Pons (tissue), 1 donor: ENCODE measurements at places on chromosomes 7 and 10.
A peak's percentile ranks its signal among the peaks of the same experiment; 100 is the strongest.

GRCh38 chr7:76364198-76364584 is 5.4 kb upstream of the YWHAG start:
- no peak for DNase-seq

DNA sequence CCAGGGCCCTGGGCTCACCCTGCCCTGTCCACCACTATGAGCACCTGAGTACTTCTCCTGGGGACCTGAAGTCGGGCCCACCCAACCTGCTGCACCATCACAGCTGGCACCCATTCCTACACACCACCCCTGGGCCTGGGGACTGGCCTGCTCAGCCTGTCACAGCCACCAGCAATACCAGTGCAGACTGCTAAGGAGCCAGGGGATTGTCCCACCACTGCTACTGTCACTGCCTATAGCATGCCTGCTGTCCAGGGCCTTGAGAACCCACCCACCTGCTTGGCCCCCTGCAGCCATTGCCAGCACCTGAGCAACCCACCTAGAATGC is 624.8 kb upstream of the FOXK1 start:
- no peak for DNase-seq

- no peak for DNase-seq
These were observed 6.9 kb downstream of the CCL24 start for GRCh38 chr7:75806560-75807307.

- DNase-seq: no peak
These were observed 14.6 kb downstream of the LHPP start for GRCh38 chr10:124476043-124476725.

DNA sequence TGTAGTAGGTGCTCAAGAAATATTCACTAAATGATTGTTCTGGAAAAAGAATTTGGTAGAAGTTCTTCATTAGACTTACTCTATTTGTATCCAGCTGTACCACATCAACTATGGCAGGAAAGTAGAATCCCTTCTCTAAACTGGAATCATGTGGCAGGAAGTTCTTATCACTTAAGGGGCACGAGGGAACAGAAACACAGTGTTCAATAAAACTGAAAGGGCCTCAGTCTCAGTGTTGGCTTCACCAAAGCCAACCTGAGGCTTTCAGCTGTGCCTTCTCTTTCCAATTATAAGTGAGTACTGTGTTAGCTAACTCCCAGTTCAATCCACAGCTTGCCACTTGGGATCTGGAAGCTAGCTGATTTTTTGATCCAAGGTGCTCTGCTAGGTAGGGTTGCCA is 257.6 kb upstream of the LRGUK start:
- DNase-seq: no peak

DNA sequence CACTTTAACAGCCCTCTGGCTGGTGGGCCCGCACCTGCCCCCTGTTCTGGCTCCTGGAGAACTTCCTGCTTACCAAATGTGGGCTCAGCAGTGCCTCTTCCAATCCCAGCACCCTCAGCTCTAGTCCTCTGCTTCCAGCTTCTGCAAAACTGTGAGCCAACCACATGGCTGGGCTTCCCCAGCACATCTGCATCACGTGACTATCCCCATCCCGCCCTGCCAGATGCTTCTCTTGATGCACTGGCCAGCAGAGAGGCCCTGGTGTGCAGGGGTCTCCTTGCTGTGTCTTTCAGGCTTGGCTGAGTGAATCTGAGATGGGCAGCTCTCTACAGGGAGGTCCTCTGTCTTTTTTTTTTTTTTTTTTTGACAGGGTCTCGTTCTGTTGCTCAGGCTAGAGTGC is 43.8 kb upstream of the DMBT1 start:
- no peak for DNase-seq

DNA sequence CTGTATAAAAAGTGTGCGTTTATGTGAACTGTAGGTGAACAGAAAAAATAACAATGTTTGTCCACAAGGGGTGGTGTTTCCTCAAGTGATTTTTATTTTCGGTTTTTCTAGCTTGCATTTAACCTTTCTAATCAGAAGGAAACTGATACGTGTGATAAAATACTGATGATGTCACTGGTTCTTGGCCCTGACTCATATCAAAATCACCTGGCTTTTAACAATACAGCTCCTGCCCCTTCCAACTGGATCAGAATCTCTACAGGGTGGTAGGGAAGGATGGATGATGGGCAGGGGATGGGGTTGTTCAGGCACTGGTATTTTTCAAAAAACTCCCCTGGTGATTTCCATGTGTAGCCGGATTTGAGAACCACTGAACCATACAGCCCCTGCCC is 10.9 kb downstream of the NPFFR1 start:
- DNase-seq: peak; percentile 42

- no peak for DNase-seq
These were observed 284.3 kb upstream of the KAT6B start for GRCh38 chr10:74542077-74542476.

DNA sequence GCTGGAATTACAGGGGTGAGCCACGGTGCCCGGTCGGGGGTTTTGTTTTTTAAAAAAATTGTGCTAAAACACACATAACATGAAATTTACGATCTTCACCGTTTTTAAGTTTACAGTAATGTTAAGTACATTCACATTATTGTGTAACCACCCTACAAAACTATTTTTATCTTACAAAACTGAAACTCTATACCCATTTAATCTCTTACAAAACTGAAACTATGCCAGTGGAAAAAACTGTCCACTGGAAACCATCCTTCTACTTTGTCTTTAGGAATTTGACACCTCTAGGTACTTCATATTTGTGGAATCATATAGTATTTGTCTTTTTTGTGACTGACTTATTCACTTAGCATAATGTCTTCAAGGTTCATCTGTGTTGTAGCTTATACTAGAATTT is 1.0 kb upstream of the PSMC2 start:
- no peak for DNase-seq

DNA sequence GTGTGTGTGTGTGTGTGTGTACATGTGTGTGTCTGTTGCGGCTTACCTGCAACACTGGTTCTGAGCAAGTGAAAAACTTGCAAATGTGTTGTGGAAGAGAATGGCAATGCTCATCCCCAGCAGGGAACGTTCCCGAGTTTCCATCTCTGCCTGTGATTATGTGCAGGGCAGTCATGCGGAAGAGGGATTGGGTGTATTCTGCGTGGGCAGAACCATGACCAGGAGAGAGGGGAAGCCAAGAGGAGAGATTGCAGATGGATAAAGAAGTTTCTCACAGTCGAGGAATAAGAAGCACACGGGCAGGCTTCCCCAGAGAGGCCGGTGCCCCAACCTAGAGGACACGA is 99.9 kb downstream of the CTBP2 start:
- no peak for DNase-seq

DNA sequence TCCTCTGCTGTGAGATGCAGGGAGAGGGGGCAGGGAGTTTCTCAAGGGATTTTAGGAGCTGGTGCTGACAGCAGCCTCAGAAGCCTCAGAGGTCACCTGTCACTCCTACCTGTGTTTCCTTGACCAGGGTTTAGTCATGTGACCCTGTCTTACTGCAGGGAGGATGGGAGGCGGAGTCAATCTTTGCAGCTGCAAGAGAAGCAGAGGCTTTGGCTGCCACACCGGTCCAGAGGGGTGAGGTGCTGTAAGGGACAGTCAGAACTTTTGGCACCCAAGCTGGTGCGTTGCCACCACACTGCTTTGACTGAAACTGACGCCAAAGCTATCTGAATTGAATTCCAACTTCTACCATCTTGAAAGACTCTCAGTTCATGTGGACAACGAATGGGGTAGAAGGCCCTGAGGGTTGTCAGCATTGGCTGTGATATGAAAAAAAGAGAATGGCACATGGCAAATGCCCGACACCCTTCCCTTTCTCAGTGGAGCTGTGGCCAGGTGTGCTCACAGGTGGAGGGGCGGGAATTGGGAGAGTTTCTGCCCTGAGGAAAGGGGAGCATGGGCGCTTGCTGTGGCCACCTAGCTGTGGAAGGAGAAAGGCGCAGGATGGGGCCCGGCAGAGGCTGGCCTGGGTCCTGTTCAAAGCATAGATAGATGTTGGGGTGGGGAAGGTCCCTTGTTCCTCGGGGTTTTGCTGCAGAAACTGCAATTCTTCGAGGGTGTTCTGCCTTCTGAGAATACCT is 69.3 kb downstream of the ARHGAP22 start:
- no peak for DNase-seq

DNA sequence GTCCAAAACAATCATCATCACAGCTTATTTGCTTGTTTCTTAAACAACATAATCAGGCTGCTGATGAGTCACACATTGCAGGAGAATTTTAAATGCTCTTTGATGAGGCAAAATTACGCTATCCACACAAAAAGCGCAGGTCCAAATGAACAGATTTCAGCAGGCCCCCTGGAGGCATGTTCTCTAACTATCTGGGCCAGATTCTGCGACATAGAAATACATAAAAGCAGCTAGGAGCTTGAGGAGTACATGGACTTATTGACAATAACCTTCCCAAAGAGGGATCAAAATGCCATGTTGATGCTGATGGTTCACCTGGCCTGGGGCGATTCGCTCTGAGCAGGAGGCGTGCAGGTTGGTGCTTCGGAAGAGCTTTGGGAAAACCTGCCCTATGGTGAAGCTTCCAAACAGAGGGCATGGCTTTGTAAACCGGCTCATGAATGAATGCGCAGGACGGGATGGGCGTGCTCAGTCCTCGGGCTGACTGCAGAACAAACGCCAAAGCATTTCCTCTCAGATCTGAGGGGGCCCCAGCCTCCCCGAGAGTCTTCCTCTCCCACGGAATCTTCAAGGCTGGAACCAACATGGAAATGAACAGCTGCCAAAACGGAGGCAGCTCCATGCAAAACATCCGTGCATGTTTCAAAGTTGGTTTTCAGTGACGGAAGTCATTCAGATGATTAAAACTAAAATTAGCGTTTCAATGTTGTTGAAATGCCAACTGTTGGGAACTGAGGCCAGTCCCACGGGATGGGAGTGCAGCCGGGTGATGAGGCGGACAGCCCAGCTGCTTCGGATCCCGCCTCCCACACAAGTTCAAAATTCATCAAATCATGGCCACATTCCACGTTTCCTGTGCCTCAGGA is 179.6 kb downstream of the TCERG1L start:
- no peak for DNase-seq

GRCh38 chr10:105969884-105970377 is 1194.6 kb downstream of the SORCS1 start:
- no peak for DNase-seq

- no peak for DNase-seq
These were observed 5.9 kb downstream of the STAM start for GRCh38 chr10:17649836-17650235.

DNA sequence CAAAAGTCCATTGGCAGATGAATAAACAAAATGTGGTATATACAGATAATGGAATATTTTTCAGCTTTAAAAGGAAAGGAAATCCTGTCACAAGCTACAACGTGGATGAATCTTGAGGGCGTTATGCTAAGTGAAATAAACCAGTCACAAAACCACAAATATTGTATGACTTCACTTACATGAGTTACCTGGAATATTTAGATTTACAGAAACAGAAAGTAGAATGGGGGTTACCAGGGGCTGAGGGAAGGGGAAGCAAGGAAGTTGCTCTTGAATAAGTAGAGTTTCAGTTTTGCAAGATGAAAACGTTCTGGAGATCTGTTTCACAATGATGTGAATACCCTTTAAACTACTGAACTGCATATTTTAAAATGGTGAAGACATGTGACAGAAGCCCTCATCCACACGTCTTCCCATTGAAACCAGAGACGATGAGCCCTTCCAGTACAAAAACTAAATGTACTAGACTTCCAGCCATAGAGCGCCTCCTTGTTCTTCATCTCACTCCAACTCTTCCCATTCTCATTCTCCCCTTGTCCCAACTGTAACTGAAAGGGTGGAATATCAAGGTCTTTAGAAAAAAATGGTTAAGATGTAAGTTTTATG is 62.4 kb downstream of the MICU1 start:
- no peak for DNase-seq

DNA sequence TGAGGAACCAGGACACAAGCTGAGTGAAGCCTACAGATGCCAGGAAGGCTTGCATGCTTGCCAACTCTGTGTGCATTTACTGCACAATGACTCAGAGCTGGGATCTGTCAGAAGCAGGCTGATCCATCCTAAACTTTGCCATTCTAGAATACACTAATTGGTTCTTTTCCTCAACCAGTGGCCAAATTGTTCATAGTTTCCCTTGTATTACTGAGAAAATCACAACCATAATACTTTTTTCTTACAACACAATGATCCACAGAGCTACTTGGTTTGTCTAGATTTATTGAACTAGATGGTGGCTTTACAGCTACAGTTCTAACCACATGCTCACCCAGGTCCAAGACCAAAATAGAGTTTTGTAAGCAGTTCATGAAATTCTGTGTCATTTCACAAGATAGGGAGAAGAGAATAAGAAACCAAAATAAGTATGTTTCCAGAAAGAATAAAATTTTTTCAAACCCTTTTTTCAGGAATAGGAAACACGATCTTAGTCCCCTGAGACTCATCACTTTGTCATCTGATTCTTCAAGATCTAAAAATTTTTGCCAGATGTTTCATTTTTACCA is 21.0 kb upstream of the LRRC17 start:
- DNase-seq: peak; percentile 37

DNA sequence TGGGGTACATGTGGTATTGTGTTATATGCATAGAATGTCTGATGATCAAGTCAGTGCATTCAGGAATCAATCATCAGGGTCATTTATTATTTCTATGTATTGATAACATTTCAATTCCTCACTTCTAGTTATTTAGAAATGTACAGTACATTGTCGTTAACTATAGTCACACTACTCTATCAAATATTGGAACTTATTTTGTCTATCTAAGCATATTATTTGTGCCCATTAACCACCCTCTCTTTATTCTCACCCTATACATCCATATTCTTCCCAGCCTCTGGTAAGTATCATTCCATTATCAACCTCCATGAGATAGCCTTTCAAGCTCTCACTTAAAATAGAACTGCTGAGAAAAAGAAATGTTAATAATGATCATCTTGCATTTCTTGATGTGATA is 596.5 kb upstream of the POT1 start:
- no peak for DNase-seq

- no peak for DNase-seq
These were observed 333.0 kb upstream of the TPK1 start for GRCh38 chr7:145168879-145169278.

GRCh38 chr7:12323415-12323814 is 80.2 kb downstream of the VWDE start:
- no peak for DNase-seq

DNA sequence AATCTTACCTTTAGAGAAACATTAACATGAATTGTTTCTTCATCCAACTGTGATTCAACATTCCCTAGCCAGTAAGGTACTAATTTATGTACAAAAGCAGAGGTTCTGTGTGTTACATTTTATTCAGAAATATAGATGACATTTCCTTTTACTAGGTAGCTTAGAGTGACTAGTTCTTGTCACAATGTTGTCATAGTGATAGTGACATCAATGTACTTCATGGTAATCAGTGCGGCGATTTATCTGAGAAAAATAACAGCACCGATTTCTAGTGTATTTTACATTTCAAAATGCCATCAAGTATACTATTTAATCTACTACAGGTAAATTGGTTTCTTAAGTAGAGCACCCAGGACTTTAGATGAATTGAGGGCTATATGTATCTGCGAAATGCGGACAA is 72.1 kb upstream of the DGKB start:
- no peak for DNase-seq

DNA sequence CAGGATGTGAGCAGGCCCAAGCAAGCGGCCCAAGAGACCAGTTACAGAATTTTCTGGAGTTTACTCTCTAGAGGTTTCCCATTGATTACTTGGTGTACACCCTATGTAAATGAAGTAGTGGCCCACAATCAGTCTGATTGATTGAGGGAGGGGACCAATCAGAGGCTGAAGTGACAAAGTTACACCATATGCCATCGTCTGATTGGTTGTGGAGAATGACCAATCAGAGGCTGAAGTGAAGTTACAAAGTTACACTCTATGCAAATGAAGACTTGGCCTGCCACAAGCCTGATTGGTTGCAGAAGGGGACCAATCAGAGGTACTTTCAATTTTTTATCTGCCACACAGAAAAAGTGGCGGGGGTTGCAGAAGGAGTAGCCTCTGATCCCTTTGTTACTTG is 83.7 kb downstream of the KIF20B start:
- no peak for DNase-seq
